ENCODE measurements at places on chromosomes 13 and 19.

GRCh38 chr13:74555651-74556420 lies 421.6 kb upstream of the KLF12 start:
- DNase-seq = no peak

DNA sequence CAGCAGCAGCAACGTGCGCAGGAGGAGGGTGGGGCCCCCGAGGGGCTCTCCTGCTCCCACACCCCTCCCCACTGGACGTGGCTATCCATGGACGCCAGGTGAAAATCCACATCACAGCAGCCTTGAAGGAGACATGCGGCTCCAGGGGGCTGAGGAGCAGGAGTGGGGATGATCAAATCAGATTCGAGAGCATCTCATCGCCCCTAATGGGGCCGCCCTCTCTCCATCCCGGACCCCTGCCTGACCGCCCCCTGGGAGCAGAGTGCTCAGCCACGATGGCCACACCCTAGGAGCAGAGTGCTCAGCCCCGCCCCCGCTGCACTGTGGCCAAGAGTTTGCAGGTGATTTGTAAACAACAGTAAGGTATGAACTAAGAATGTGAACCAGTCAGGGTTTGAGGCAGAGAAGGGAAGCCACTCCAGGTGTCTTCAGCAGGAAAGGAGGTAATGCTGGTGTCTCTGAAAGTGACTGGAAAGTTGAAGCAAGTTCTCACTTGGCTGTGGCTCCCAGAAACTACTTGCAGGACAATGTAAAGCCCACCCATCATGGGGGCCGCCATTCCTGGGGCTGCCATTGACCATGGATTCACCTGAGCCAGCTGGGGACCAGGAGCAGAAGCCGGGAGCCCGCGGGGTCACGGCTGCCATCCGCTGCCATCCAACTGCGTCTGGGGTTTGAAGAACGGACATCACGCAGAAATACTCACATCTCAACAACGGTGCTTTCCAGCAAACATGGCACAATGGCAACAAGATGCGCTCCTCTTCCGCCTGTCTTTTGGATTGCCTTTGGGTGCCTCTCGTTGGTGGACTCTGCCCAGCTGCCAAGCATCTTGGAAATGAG lies 71.8 kb downstream of the SPACA7 start:
- no peak for DNase-seq

GRCh38 chr13:48233889-48234488 lies 983 bp downstream of the ITM2B start:
- DNase-seq = no peak

DNA sequence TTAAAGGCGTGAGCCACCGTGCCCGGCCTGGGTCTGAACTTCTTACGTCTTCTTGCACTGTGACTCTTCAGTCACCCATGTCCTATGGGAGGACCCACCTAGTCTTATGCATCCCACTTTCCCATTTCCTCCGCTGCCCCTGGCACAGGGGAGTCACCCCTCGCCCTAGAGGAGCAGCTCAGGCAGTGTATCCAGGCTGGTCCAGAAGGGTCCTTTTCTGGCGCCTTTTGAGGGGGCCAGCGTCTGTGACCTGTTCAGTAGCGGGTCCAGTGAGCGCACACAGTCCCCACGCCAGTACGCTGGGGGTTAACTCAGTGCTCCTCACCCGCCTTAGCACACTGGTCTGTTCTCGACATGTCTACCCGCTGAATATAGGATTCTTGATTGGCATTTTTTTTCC lies 107.1 kb downstream of the TM9SF2 start:
- DNase-seq = no peak

GRCh38 chr19:1357531-1358109 lies 26.1 kb upstream of the NDUFS7 start:
- DNase-seq = no peak

GRCh38 chr19:33299051-33299688 lies 3.2 kb downstream of the CEBPA start:
- no peak for DNase-seq

GRCh38 chr19:42208612-42209011 lies 8.9 kb downstream of the DEDD2 start:
- DNase-seq = no peak

DNA sequence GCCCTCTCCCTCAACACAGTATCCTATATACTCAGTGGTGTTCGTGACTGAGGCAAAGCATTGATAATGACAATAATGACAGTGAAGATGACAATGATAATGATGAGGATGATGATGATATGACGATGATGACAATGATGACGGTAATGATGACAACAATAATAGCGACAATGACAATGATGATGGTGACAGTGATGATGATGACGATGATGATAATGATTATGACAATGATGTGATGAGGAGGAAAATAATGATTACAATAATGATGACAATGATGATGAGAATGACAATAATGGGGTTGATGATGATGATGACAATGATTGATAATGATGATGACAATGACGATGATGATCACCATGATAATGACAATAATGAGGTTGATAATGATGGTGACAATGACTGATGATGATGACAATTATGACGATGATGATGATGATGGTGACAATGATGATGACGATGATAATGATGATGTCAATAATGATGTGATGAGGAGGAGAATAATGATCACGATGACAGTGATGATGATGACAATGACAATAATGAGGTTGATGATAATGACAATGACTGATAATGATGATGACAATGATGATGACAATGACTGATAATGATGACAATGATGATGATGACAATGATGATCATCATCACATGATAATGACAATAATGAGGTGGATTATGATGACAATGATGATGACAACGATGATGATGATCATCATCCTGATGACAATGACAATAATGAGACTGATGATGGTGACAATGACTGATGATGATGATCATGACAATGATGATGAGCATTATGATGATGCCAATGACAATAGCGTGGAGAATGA lies 16.7 kb downstream of the ELSPBP1 start:
- no peak for DNase-seq

GRCh38 chr19:42850981-42851717 lies 28.4 kb downstream of the PSG1 start:
- DNase-seq = no peak

DNA sequence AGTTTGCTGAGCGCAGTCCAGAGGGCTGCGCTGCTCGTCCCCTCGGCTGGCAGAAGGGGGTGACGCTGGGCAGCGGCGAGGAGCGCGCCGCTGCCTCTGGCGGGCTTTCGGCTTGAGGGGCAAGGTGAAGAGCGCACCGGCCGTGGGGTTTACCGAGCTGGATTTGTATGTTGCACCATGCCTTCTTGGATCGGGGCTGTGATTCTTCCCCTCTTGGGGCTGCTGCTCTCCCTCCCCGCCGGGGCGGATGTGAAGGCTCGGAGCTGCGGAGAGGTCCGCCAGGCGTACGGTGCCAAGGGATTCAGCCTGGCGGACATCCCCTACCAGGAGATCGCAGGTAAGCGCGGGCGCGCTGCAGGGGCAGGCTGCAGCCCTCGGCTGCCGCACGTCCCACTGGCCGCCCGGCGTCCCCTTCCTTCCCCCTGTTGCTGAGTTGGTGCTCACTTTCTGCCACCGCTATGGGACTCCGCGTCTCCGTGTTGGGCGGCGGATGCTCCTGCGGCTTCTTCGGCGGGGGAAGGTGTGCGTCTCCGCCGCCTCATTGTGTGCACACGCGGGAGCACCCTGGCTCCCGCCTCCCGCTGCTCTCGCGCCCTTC lies 772 bp downstream of the GPC6 start:
- peak; percentile 59 for DNase-seq

GRCh38 chr19:40465025-40465556 lies 454 bp downstream of the BLVRB start:
- DNase-seq = no peak

- DNase-seq = no peak
Measured at GRCh38 chr13:33296793-33297425, 11.4 kb upstream of the STARD13 start.

GRCh38 chr19:46762245-46762890 lies 16.1 kb upstream of the STRN4 start:
- no peak for DNase-seq

DNA sequence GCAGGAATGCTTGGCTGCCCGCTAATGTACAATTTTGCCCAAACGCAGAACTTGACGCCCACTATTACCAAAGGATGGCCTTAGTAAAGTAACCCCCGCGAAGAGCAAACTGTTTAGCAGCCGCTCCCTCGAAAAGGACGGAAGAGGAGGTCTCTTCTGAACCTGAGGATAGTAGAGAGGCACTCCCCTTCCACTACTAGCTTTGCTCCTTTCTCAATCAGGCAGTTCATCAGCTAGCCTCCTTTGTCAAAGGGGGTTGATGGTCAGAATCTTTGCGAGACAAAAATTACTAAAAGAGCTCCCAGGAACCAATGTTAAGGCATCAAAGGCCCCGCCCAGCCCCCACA lies 534 bp downstream of the CAB39L start:
- DNase-seq = peak; percentile 6

GRCh38 chr19:38880882-38881609 lies 3.0 kb upstream of the RINL start:
- no peak for DNase-seq

DNA sequence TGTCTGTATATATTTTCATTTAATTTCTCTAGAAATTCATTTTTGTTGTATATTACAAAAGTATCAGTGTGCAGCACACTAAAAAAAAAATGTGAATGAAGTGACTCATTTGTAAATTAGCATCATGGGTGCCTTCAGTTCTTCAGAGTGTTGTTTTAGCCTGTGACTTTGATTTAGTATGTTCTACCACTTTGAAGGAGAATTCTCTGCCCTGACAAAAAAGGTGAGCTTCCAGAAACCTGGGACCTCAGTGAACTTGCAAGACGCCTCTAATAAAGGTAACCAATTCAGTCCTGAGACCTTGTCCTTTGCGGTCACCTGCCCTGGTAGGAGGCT lies 2.4 kb downstream of the METTL21C start:
- no peak for DNase-seq

DNA sequence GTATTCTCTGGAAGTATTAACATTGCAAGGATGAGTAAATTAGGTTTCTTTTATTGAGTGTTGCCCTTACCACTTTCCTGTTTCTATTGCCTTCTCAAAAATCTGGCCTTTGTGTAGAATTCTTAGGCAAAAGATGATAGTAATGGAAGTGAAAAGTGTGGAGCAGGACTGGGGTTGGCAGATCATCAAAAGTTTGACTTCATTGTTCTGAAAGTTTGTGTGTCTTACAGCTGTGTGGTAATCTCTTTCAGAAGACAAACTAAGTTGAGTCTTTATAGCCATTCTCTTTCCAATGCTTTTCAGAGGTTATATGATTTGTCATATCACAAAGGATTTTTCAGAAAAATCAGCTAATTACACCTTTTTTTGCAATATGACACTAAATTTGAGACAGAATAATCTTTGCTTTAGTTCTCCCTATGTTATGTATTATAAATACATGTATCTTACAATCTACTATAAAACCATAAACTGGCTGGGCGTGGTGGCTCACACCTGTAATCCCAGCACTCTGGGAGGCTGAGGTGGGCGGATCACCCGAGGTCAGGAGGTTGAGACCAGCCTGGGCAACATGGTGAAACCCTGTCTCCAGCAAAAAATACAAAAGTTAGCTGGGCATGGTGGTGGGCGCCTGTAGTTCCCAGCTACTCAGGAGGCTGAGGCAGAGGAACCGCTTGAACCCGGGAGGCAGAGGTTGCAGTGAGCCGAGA lies 8.7 kb upstream of the KCNRG start:
- no peak for DNase-seq

GRCh38 chr13:60689076-60689475 lies 292.1 kb downstream of the TDRD3 start:
- DNase-seq = no peak

GRCh38 chr19:990119-990571 lies 6.0 kb downstream of the WDR18 start:
- DNase-seq = no peak

DNA sequence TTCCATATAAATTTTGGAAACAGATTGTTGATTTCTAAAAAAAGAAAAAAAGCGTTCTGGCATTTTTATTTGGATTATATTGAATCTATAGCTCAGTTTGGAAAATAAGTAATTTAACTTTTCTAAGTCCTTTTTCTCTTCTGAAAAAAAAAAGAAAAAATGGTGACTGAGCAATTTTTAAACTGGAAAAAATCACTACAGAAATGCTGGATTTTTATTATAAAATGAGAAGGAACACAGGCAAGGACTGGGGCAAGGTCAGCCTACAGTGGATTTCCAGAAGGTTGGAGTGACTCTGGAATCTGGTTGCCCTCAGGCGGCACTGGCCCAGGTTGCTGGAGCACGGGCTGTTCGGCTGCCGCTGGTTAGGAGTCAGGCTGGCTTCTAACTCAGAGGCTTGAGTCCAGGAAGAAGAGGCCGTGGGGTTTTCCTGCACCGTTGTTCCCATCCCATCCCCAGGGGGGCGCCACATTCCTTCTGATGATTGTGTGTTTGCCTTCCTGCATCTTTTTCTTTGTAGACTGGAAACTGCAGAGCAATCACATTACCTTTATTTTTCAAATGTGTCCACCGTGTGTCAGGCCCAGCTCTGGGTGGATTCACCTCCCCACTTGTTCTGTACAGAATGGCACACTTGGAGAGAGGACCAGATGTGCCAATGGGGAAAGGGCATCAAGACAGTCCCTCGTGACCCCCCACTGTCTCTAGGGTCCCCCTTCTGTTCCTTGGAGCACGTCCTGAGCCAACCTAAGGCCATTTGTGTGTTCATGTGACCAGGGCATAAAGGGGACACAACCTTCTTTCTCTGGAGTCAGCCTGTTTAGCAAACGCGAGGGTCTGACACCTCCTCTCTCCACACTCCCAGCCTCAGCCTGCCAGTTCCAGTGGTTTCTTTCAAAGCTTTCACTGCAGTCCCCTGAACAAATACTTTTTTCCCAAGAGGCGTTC lies 44.5 kb upstream of the GTF3A start:
- DNase-seq = peak; percentile 82

- no peak for DNase-seq
Measured at GRCh38 chr19:7397687-7398086, 49.0 kb downstream of the ARHGEF18 start.

GRCh38 chr13:113196970-113197737 lies 11.3 kb downstream of the PCID2 start:
- DNase-seq = no peak

DNA sequence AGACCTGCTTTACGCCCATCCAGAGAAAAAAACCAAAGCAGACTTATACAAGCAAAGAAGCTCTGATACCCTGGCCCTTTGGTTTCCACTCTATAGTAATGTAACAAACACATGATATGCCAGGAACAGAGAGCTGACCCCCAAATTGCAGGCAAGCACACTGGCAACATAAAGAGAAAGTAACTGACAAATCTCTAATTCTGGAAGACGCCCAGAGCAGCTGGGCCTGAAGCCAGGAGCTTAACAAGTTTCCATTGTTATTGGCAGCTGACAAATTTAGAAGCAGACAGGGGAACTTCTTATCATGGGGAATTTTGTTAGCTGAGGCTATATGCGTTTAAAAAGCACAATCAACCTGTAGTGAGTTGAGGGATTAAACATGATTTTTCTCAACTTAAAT lies 158.0 kb downstream of the DLEU7 start:
- no peak for DNase-seq

- DNase-seq = no peak
Measured at GRCh38 chr13:94557684-94558235, 38.2 kb downstream of the TGDS start.

- DNase-seq = no peak
Measured at GRCh38 chr13:111548805-111549204, 228.4 kb downstream of the TEX29 start.

GRCh38 chr13:27792393-27793218 lies at the start of gene GSX1:
Gene GSX1, plus strand, starts transcription at chr13:27792483. Its CDS starts 208 bp downstream, at chr13:27792691.
- DNase-seq = peak; percentile 75

- peak; percentile 34 for DNase-seq
Measured at GRCh38 chr19:4390567-4391305, 9.6 kb downstream of the SH3GL1 start.
